Suppressor macrophage (primary cell): ENCODE measurements at places on chromosomes 6 and 20.

DNA sequence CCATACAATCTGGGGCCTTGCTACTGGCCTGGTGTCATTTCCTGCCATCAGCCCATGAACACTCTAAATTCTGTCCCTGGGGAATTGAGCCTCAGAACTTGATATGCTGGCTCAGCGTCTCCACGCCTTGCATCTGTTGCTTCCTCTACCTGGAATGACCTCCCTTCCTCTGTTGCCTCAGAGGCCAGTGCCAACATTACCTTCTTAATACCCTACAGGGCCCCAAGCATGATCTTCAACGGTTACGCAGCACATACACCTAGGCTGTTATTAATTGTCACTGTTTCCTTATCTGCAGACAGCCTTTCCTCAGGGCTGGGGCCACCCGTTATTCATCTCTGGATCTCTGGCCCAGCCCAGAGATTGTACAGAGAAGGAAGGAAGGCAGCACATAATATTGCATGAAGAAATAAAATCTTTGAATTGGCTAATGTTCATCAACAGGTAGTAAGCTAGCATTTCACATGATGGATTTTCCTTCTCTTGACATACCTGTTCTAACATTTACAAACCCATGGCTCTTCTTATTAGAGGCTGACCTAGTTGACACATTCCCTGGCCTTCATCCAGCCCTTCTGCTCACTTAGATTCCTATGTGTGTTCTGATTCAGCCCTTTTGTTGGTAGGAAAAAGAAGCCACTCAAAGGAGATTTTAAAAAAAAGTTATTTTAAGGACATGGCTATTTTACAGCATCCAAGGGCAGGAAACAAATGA lies 8.4 kb upstream of the RNF182 start:
- no peak for DNase-seq

DNA sequence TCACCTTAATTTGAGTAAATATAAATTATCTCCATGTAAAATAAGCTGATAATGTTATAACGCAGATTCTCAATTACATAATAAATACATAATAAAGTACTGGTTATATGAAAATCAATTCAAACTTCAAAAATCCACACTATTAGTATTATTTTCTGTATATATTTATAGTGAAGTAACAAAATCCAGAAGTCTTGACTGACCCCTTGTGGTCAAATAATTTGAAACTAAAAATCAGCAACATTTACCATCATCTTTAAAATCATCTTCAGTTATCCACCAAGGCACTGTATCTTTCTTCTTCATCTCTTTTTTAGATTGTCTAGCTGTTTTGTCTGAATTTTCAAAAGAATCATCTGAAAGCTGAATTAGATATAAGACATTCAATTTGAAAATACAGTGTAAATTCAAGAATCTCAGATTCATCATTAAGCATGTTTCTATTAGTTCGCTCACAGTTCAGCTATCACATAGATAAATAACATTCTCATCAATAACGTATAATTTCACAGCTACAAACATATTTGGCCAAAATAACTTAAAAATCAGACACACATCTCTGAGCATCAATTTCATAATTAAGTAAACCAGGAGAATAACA lies 6.5 kb downstream of the CEP162 start:
- DNase-seq = peak; percentile 50

- peak; percentile 76 for DNase-seq
Measured at GRCh38 chr6:73728548-73729205, 32.7 kb downstream of the CD109 start.

- no peak for DNase-seq
Measured at GRCh38 chr6:163427498-163428254, 13.2 kb downstream of the QKI start.

DNA sequence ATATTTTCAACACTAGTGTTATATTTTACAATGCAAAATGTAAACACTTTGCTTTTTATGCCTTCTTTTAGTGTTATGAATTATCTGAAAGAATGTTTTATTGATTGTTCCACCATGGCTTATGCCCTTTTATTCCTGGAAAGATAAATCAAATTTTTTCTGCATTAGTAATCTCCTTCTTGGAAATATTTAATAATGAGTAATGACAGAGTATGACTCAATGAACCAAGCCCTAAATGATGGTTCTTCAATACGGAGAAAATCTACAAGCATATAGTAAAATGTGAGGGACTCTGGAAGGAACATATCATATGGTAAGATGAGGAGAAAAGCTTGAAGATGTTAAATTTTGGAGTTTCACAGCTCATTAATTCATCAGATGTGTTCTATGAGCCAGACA lies 929.6 kb downstream of the C6orf118 start:
- DNase-seq = no peak

DNA sequence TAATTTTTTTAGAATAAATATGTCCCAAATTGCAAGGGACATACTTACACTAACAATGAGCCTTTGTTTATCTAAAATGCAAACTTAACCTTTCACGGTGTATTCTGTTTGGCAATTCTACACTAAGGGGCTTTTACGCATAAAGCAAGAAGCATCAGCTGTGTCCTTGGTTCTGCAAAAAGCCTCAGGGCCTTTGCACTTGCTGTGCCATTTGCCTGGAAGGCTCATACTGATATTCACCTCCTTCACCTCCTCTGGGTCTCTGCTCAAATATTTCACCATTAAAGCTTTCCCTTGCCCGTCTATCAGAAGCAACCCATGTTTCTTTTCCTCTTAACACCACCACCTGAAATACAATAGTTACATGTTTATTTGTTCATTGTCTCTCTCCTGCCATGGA lies 8.9 kb upstream of the BMP7 start:
- DNase-seq = no peak

- DNase-seq = no peak
Measured at GRCh38 chr20:21183722-21184121, 57.8 kb downstream of the KIZ start.

DNA sequence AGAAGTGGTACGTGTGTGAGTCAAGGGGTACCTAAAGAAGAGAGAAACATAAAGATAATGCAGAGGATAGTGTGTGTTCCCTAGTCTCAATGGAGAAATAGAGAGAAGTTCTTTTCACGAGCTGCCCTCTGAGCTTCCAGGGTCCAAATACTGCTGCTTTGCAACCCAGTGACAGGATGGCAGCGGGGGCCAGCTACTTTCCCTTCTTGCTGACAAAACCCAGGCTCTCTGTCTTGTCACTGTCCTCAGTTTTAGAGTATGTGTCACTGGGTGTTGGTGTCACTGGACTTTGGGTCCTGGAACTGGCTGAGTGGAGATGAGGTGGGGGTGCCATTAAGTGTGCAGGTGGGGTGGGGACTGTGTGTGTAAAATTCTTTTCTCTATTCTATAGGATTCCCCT lies 265.6 kb downstream of the CDC5L start:
- no peak for DNase-seq

DNA sequence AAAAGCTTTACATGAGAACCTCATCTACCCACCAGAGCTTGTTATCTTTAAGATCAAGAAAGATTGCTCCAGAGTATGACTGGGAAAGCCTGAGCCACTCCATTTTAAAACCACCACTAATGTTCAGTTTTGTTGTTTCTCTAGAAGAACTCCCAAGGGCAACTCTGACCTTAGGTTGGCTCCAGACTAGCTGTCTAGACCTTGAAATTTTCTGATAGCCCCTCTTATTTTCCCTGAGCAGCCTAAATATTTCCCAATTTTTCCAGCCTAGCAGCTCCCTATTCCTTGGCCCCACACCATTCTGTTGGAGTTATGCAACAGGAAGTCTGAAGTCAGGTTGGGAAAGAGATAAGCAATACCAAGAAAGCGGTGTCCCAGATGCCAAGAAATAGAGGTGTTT lies 84.6 kb upstream of the TCF21 start:
- DNase-seq = no peak

DNA sequence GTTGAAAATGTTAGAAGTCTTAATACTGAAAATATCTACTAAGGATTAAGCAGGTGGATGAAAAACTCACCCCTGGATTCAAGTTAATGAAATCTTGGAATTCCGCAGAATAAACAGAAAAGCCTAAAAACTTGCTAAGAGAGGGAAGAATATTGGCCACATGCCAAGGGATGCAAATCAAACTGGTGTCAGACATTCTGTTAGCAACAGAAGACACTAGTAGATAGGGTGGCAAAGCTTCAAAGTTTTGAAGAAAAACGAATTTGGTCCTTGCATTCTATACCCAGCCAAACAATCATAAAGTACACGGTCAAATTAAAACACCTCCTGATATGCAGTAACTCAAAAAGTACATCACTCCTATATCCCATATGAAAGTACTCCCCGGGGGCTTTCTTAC lies 77.1 kb upstream of the ADTRP start:
- no peak for DNase-seq
